ENCODE measurements at places on chromosomes 5 and 9. TPM values are rescaled to one million over a fixed set of nuclear protein-coding genes. Genes with fewer than 3 reads are reported as not detected.
A peak's percentile ranks its signal among the peaks of the same experiment; 100 is the strongest.

GRCh38 chr5:145848854-145849253 is 13.7 kb upstream of the PRELID2 start:
- peak; percentile 50 for DNase-seq

- no peak for DNase-seq
These were observed 68.8 kb upstream of the GRIA1 start for GRCh38 chr5:153421676-153422075.

- peak; percentile 51 for DNase-seq
These were observed 1.4 kb downstream of the ATOSB start for GRCh38 chr9:35114113-35114839.

The SPATA9 gene
- not detected for total RNA-seq

DNA sequence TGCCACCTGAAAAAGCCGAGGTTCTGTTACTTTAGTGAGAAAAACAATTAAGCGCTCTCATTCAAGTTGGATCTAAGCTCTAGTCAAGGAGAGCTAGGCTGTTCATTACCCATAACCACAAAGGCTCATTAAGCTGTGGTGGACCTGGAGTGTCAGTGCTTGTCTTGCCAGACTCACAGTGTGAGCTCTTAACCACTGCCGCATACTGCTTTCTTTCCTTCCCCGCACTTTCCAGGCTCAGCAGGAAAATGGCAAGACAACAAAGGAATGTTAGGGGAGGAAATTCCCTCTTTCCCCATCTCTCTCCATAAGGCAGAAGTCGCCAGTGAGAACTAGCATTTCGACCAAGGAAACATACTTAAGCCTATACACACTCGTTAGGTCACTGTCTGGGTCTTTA is 467.3 kb downstream of the ENC1 start:
- DNase-seq: no peak

DNA sequence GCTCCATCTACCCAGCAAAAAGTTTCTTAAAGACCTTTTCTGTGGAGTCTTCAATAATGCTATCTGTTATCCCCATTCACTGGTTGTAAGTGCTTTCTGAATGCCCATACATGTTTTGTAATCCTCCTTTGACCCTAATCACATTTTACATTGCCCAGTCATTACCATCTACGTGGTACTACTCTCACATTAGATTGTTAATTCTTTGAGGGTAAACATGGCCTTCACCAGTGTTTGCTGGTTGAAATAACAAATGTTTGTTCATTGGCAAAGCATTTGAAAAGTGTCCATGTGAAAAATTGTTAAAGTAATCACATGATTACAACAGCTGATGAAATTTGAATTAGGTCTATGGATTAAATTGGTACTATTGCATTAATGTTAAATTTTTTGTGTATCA is 31.8 kb downstream of the MEGF10 start:
- no peak for DNase-seq

GRCh38 chr5:176614805-176615478 is 5.0 kb upstream of the GPRIN1 start:
- DNase-seq: no peak

The TIMD4 gene
- not detected for total RNA-seq

DNA sequence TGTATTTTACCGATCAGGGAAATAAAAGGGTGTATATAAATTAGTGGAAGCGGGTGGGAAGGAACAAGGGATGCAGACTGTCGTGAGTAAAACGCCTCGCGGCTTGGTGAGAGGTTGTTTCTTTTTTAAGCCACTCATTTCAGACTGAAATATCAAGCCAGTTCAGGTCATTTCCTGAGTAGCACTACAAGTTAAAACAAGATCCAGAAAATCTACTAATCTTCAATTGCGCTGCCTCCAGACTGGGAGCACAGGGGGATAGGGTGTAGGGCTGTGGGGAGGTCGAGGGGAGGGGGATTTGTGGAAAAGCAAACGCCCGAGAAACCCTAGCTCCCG is 140.8 kb downstream of the TSSK1B start:
- DNase-seq: no peak

DNA sequence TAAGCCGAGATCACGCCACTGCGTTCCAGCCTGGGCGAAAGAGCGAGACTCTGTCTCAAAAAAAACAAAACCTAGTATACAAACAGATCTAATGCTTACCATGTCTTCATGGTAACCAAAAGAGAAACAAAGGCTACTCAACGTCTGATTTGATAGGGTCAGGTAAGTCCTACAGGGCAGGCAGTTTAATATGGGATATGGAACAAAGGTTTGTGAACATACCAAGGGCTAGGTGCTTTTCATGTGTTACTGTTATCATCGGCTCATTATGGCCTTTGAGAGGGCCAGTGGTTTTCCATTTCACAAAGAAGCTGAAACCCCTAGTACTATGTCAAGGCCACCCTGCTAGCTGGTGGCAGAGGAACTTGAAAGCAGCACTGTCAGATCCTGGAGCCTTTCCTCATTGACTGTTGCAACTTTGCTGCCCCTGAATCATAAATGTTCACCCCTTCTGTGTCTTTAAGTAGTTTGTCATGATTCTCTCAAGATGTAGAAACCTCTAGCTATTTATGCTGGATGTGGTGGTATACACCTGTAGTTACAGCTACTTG is 5.1 kb downstream of the IQGAP2 start:
- no peak for DNase-seq

The SHC3 gene
- 0.27 TPM for total RNA-seq

The C5orf15 gene
- 28.8 TPM for total RNA-seq

DNA sequence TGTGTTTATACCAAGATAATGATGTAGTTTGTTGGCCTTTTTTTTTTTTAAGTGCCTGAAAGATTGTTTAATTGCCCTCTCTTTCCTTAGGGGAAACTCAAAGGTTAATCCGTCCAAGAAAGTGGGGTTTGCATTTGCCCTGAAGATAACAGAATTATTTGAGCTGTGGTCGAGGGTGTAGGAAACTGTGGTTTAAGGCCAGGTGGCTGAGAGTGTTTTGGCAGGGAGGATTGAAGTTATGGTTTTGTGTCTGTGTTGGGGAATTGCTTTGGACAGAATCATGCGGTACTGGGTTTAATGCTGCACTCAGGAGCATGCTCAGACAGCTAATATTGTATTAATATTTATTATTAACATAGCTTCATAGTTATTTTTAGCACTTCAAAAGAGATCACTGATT is 509.8 kb downstream of the EBF1 start:
- DNase-seq: no peak

GRCh38 chr5:29894668-29895067 is 1298.8 kb upstream of the CDH6 start:
- no peak for DNase-seq

DNA sequence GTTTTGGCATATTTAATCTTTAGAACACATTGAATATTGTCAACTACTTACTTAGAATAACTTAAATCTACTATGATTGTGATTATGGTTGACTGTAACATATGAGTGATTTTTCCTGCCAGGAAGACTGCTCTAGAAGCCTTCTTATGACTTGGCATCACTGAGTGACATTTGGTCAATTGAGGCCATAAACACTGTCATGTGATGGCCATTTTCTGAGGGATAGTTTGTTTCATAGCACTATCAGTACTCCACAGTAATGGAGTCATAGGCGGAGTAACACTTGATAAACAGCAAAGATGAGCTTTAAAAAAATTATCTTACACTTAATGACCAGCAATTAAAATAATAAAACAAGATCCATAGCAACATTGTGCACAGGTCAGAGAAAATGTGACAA is 31.0 kb downstream of the C9orf40 start:
- no peak for DNase-seq

DNA sequence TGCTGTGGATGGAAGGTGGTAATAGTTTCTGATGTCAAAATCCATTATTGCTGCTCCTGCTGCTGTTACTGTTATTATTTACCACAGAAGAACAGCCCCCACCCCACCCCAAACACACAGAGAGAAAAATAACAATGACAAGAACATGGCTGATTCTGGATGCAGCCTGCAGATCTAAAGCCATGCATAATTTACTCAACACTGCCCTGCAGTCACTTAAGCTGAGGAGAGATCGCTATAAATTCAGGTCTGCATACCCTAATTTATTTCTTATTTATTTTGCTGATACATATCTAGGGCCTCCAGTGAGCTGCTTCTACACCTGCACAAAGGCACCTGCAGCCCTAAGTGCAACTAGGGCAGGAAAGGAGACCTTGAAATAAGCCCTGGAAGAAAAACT is 132.0 kb downstream of the TRIM32 start:
- no peak for DNase-seq

DNA sequence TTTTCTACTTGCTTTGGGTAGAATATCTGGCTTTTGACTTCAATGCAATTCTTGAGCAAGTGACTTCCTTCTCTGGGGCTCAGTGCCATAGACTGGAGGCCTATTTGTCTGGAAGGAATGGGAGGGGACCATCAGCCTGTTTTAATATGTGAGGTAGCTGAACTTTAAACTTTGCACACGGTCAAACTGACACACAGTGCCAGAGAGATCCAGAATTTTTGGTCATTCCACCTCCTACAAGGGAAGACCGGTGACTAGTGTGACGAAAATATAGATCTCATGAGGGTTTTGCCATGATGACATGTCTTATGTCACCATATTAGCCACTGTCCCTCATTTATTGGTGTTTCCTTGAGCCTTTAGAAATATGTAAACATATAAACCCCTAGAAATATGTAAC is 44.6 kb upstream of the ZSWIM6 start:
- no peak for DNase-seq

Data from HCT116 (cell line).